ENCODE measurements at places on chromosomes 7 and 10.

GRCh38 chr7:145729691-145730090, 386.9 kb upstream of the CNTNAP2 start:
- no peak for DNase-seq

DNA sequence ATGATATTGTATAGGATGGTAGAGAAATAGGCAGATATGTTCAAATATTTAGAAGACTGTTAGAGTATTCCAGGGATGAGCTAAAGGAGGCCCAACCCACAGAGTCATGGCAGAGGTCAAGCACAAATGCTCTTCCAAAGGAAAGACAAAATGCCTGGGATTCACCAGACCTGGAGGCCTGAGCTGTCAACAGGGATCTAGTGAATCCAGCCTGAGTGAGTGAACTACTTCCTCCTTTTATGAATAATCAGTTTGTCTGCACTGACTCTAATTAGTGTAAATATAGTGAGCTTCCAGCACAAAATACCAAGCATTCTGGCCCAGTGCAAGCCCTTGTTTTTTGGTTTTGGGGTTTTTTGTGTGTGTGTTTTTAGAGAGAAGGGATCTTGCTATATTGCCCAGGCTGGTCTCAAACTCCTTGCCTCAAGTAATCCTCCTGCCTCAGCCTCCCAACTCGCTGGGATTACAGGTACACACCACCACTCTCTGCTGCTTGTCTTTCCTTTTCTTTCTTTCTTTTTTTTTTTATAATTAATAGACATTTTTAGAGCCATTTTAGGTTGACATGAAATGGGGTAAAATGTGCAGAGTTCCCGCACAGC, 244.4 kb downstream of the SKIDA1 start:
- no peak for DNase-seq

DNA sequence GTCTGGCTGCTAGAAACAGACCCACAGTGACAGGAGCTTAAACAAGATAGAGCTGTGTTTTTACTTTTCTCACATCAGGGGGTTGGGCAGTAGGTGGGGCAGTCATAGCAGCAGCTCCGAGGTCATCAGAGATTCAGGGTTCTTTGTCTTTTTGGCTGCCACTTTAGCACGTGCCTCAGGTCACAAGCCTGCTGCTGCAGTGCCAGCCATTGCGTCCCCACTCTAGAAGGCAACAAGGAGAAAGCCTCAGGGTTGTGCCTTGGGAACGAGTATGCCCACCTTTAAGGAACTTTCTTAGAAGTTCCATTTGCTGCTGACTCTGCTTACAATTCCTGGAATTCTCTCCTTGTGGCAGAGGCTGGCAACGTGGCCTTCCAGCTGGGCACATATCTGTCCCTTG, 660.7 kb upstream of the FOXK1 start:
- no peak for DNase-seq

- no peak for DNase-seq
Observed at GRCh38 chr7:111873326-111873646, 311.0 kb upstream of the IMMP2L start.

GRCh38 chr10:114363745-114364454, 40.4 kb downstream of the AFAP1L2 start:
- no peak for DNase-seq

DNA sequence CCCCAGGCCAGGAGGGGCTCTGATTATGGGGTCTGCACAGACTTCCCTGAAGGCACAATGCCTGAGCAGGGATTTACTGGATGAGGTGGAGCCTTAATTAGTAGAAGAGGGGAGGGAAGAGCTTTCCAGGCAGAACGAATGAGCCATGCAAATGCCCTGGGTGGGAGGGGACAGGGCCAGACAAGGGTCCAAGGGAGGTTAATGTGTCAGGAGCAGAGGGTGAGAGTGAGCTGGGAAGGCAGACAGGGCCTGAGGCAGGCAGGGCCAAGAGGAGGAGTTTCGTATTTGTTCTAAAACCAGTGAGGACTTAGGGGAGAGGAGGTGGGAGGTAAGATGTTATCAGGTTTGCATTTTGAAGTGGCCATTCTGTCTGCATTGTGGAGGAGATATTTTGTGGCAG, 65.3 kb downstream of the NPY start:
- no peak for DNase-seq

- DNase-seq, result no peak
Observed at GRCh38 chr10:3494838-3495230, 290.2 kb downstream of the KLF6 start.
